Activated CD4-positive, CD25-positive, alpha-beta regulatory T cell treated with anti-CD3 and anti-CD28 coated beads, Interleukin-2, amount 50 U/mL, for 72 hours (primary cell): ENCODE measurements at places on chromosomes 6 and 20.

GRCh38 chr20:1212023-1212422 lies 8.8 kb downstream of the C20orf202 start:
- DNase-seq = no peak

DNA sequence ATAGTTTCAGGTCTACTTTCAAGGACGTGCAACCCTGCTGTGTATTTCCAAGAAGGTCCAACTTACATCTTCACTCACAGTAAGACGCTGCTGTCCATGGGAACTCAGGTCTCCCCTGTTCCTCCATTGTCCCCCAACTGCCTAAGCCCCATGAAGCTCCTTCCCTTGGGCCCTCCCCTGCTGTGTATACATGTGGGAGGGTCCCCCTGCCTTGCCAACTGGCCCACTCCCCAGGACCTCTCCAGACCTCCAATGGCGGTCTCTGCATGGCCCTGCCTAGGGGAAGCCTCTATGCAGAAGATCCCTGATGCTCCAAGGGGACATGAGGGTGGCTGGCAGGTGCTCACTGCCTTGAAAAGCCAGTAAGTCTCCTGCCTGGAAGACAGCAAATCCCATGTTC lies 186.7 kb upstream of the CST7 start:
- no peak for DNase-seq

DNA sequence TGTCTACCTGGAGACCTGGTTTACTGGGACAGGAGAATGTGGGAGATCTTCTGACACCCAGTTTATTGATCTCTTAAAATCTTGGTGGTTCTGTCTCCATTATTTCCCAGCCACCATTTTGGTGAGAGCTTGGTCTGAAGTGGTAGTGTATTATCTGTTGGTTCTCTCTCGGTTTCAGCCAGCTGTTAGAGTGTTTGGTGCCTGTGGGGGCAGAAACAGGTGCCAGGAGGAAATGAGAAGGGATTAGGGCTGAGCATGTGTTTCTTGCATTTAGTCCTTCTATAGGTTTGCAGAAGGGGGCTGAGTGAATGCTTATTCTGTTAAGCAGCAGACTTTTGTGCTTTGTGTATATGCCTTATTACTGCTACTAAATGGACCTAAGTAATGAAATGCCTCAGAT lies 9.6 kb downstream of the JARID2 start:
- no peak for DNase-seq

DNA sequence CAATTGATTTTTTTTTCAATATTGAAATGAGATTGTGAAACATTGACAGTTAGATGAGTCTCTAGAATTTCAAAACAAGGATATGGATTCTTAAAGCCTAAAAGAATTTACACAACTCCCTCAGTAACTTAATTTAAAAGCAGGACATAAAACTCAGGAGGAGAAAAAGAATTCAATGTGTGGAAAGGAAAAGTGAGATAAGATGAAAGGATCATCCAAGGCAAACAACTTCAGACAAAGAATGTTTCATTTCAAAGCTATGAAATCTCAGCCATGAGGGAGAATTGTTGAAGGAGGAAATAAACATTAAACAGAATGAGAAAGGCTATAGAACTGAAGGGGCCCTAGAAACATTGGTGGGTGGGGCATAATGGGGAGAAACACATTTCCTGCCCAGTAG lies 191.7 kb upstream of the NOX3 start:
- DNase-seq = no peak

DNA sequence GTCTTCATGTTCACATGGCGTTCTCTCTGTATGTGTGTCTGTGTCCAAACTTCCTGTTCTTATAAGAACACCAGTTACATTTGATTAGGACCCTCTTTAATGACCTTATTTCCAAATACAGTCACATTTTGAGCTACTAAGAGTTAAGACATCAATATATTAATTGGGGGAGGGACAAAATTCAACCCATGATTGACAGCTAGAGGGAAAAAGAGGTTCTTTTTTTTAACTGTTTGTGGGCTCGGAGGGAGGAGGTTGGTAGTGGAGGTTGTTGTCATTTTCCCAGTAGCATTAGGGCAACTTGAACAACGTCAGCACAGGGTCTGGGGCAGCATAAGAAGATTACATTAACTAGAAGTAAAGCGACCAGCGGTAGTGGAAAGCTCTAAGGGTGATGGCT lies 2.3 kb upstream of the GMDS start:
- DNase-seq = no peak
